ENCODE measurements at places on chromosomes 5 and 9. TPM values are rescaled to one million over a fixed set of nuclear protein-coding genes. Genes with fewer than 3 reads are reported as not detected.

DNA sequence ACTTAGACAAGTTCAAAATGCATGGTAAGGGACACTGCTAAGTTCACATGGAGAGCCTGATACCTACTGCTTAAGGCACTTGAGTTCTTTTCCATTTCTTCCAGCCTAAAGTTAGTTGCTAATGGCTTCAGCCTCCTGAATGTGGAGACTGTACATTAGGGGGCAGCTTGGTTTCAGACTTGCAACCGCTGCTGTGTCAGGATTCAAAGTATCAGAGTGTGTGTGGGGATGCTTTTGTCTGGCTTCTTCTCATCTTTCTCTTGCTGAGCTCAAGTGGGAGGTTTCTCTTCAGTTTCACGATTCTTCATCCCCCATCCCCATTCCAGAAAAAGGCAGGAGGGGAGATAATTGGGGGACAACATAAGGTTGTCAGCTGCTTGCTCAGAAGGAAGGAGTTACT is 49.4 kb downstream of the ATP10B start:
- DNase-seq = no peak
- no peaks in the 10 kb centered on the region for H3K27me3 ChIP-seq
- H3K4me1 ChIP-seq = no peaks in the 10 kb centered on the region

DNA sequence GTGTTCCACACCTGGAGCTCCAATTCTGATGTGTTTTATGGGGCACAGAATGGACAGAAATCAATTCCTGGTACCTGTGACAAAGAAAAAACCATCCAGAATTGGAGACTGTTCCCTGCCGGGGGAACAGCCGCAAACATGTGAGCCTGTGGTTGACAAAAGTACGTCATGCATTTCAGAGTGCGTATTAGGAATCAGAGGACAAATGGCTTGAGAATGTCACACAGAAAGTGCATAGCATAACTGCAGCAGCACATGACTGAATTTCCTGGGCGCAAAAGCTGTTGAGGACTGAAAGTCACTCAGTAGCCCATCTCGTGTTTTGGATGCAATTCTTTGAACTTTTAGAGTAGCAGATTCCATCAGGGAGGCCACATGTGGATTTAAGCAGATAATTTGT is 85.1 kb downstream of the TRIO start:
- H3K4me1 ChIP-seq = no peaks in the 10 kb centered on the region
- no peak overlapping the region for H3K27ac ChIP-seq
- DNase-seq = no peak
- no peaks in the 10 kb centered on the region for H3K27me3 ChIP-seq

- no peak for DNase-seq
- H3K27ac ChIP-seq = no peak overlapping the region
- no peak overlapping the region for H3K4me3 ChIP-seq
- H3K36me3 ChIP-seq = no peaks in the 10 kb centered on the region
- no peaks in the 10 kb centered on the region for H3K4me1 ChIP-seq
Observed at GRCh38 chr5:64637144-64637543, 53.2 kb upstream of the SHISAL2B start.

GRCh38 chr5:74529101-74529500 is 111.4 kb downstream of the ENC1 start:
- H3K4me1 ChIP-seq = no peaks in the 10 kb centered on the region
- no peak overlapping the region for H3K4me3 ChIP-seq
- H3K27me3 ChIP-seq = no peaks in the 10 kb centered on the region
- H3K27ac ChIP-seq = no peak overlapping the region
- no peak for DNase-seq

GRCh38 chr9:135592331-135592590 is 30.7 kb downstream of the PAEP start:
- H3K4me1 ChIP-seq = no peaks in the 10 kb centered on the region
- no peak for DNase-seq
- H3K36me3 ChIP-seq = no peaks in the 10 kb centered on the region

GRCh38 chr5:29498860-29499259 is 1694.6 kb upstream of the CDH6 start:
- no peaks in the 10 kb centered on the region for H3K4me1 ChIP-seq
- no peaks in the 10 kb centered on the region for H3K36me3 ChIP-seq
- DNase-seq = no peak
- H3K27ac ChIP-seq = no peak overlapping the region
- no peaks in the 10 kb centered on the region for H3K27me3 ChIP-seq

GRCh38 chr5:34737731-34738130 is 81.6 kb downstream of the RAI14 start:
- no peak for DNase-seq
- H3K4me1 ChIP-seq = peaks cover 14% of the 10 kb centered on the region
- no peak overlapping the region for H3K27ac ChIP-seq
- no peak overlapping the region for H3K4me3 ChIP-seq
- no peaks in the 10 kb centered on the region for H3K36me3 ChIP-seq
- no peaks in the 10 kb centered on the region for H3K27me3 ChIP-seq

GRCh38 chr5:173010547-173011464 is 27.2 kb downstream of the ATP6V0E1 start:
- no peaks in the 10 kb centered on the region for H3K27me3 ChIP-seq
- no peak for DNase-seq
- no peaks in the 10 kb centered on the region for H3K4me1 ChIP-seq
- peak overlapping the region; percentile 47 for H3K27ac ChIP-seq
- H3K4me3 ChIP-seq = no peak overlapping the region
- no peaks in the 10 kb centered on the region for H3K36me3 ChIP-seq

DNA sequence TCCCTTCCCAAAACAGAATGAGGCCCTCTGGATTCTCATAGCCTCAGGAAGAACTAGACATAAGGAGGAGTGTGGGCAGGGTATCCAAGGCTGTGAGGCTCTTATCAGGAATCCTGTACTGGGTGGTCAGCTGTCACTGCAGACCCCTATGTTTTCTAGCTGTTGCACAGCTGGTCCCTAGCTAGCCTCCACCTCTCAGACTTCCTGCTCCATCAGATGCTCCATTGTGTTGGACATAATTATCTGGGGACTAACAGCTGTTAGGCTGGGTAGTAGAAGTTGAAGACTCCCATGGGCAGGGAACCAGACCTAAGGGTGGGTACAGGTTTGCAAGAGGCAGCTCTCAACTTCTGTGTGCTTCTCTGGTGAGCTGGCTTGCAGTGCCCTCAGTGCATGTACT is 18.4 kb downstream of the FAM219A start:
- no peak overlapping the region for H3K27ac ChIP-seq
- no peaks in the 10 kb centered on the region for H3K36me3 ChIP-seq
- no peak overlapping the region for H3K4me3 ChIP-seq
- no peak for DNase-seq

DNA sequence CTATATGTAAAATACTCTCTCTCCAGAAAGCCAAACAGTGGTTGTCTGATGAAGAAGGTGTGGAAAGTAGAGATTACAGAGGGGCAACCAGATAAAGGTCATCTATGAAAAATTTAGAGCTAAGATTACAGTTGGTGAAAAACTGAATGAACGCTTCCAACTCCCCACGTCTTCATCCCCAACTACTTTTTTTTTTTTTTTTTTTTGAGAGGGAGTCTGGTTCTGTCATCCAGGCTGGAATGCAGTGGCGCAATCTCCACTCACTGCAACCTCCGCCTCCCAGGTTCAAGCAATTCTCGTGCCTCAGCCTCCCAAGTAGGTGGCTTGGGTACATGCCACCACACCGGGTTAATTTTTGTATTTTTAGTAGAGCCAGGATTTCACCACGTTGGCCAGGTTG is 64.3 kb downstream of the RAPGEF6 start:
- DNase-seq = no peak
- H3K4me3 ChIP-seq = no peak overlapping the region
- no peaks in the 10 kb centered on the region for H3K4me1 ChIP-seq
- no peak overlapping the region for H3K27ac ChIP-seq
- H3K36me3 ChIP-seq = no peaks in the 10 kb centered on the region
- no peaks in the 10 kb centered on the region for H3K27me3 ChIP-seq

DNA sequence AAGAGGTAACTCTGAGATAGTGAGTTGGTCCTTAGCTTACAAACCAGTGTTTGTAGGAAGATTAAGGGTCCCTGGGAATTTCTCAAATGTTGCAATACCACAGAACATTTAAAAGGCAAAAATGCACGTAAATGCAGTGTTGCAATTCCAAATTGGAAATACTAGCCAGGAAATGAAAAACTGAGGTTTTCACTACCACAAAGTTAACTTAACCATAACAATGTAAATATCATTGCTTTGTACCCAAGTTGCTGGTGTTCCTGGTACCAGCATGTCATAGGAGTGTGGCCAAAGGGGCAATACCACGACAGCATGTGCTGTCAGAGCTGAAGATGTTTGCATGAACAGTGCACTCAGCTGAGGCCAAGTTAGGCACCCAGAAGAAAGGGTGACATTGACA is 382.9 kb downstream of the GLIS3 start:
- H3K36me3 ChIP-seq = no peaks in the 10 kb centered on the region
- H3K4me3 ChIP-seq = no peak overlapping the region
- H3K4me1 ChIP-seq = no peaks in the 10 kb centered on the region
- no peak overlapping the region for H3K27ac ChIP-seq
- no peaks in the 10 kb centered on the region for H3K27me3 ChIP-seq

GRCh38 chr5:144276034-144276822 is 105.6 kb downstream of the KCTD16 start:
- no peaks in the 10 kb centered on the region for H3K27me3 ChIP-seq
- DNase-seq = no peak
- no peaks in the 10 kb centered on the region for H3K36me3 ChIP-seq
- H3K4me3 ChIP-seq = no peak overlapping the region

GRCh38 chr9:75134495-75134894 is 46.2 kb downstream of the OSTF1 start:
- no peaks in the 10 kb centered on the region for H3K36me3 ChIP-seq
- H3K4me3 ChIP-seq = no peak overlapping the region
- no peak overlapping the region for H3K27ac ChIP-seq
- H3K4me1 ChIP-seq = no peaks in the 10 kb centered on the region

DNA sequence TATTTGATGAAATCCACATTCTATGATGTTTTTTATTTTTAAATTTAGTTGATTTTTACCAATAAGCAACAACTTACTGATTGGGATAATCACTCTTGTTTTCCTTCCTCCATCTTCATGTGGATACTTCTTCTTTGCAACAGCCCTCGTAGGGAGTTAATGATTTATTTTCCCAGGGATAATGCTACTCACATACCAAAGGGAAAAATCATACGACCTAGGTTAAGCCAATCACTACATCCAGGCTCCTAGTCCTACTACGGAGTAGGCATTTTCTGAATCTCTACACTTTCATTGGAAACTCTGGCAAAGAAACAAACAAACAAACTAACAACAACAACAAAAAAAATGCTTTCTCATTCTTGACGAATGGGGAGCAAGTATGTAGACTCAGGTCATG is 663.4 kb downstream of the PTPRD start:
- no peaks in the 10 kb centered on the region for H3K4me1 ChIP-seq
- no peak overlapping the region for H3K27ac ChIP-seq
- H3K36me3 ChIP-seq = no peaks in the 10 kb centered on the region
- DNase-seq = no peak

The LCN6 gene
- total RNA-seq = 1.2 TPM
